ENCODE measurements at places on chromosomes 11 and 22.

DNA sequence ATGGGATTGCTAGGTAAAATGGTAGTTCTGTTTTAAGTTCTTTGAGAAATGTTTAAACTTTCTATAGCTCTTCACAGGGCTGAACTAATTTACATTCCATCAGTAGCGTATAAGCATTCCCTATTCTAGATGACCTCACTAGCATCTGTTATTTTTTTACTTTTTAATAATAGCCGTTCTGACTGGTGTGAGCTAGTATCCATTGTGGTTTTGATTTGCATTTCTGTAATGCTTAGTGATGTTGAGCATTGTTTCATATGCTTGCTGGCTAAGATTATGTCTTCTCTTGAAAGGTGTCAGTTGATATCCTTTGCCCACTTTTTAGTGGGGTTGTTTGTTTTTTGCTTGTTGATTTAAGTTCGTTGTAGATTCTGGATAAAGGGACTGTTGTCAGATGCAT is 35.9 kb downstream of the MMP27 start:
- no peak for DNase-seq

DNA sequence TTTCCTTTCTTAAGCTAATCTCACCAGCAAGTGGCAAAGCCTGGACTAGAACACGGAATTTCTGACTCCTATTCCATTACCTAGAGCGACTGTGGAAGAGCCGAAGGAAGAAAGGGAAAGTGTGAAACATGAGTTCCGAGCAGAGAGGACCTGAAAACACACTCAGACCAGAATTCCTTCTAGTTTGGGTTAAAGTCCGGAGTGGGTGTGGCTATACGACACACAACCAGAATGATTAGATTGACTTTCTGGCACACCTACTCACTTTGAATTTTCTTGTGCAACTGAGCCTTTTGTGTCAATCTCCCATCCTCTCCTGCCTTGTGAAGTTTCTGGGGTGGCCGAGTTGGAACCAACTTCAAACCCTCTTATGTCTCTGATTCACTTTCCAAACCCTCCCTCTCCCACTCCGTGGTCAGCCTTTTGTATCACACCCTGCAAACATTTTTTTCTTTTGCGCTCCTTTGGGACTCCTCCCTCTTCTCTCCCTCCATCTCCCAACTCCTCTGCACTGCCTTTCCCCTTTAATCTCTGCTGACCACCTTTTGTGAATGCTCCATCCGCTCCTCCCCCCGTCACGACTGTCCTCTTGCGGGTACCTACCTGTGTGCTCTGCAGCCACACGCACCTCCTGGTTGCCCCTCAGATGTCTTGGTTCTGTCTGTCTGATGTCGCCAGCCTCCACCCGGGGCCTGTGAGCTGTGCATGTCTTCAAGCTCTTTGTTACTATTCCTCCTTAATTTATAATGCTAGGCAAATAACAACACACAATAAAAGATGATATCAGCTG is 86.3 kb upstream of the BLID start:
- no peak for DNase-seq

GRCh38 chr11:72239849-72240460 is 4.0 kb downstream of the PHOX2A start:
- DNase-seq = no peak

DNA sequence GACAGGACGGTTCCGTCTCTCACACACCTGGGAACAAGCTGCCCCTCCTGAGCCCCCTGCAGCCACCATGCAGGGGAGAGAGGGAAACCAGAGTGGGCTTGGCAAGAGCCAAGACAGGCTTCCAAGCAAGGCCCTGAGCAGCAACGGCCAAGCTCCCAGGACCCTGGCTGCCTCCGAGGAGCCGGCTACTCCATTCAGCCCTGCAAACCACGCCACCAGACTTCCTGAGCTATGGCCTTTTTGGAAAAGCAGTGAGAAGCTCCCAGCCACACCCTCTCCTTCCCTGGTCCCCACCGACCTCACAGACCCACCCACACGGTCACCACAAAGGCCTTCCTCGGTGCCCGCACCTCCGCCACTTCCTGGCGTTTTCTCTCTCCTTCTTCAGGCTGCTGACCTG is 479.0 kb downstream of the BRD1 start:
- DNase-seq = no peak

DNA sequence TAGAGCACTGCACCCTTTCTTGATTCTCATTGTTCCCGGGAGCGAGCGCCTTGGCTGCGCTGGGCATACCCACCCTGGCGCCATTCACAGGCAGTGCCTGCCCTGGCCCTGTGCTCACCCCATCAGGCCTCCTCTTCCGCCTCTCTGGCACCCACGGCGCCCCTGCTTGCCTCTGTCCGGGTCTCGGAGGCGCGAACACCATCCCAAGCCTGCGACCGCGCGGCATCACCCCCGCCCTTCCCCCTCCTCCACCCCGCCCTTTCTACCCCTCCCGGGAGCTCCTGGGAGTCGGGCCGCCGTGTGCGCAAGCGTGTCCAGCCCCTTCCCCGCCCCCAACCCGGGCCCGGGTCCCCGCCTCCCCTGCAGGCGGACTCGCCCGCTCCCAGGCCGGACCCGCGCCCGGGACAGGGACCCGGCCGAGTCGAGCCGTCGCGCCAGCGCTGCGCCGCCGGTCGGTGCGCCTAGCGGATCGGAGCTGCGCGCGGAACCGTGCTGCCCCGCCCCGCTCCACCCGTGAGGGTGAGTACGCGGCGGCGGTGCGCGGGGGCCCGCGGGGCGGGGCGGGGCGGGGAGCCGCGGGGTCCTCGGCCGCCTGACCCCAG is at the start of gene ST3GAL4:
Gene ST3GAL4 (plus strand): TSS at position 363 of the 602 bp plus-strand sequence. CDS start 50,470 bp downstream, outside the sequence.
- DNase-seq = peak; percentile 53

- DNase-seq = no peak
Measured at GRCh38 chr11:111785886-111786412, 19.8 kb upstream of the PPP2R1B start.

DNA sequence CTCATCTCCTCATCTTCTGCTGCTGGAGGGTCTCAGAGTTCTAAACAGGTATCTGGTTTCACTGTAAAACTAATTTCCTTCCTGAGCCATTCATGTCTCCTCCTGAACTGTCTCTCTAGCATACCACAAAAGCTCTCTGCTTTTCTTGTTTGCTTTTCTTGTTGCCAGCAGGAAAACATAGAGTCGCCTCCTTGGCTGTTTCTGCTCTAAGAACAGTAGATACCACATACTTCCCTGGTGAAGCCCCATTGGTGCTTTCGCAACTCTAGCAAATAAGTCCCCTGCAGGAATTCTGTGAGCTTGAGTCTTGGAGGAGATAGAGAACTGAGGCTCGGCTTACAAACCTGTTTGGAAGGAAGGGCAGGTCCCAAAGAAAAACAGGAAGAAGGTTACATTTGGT is 7.0 kb downstream of the DIXDC1 start:
- no peak for DNase-seq
